Stimulated activated CD8-positive, alpha-beta memory T cell treated with anti-CD3 and anti-CD28 coated beads, Interleukin-7, amount 100 ng/mL, for 1 hour (primary cell): ENCODE measurements at places on chromosomes 12 and 14.

DNA sequence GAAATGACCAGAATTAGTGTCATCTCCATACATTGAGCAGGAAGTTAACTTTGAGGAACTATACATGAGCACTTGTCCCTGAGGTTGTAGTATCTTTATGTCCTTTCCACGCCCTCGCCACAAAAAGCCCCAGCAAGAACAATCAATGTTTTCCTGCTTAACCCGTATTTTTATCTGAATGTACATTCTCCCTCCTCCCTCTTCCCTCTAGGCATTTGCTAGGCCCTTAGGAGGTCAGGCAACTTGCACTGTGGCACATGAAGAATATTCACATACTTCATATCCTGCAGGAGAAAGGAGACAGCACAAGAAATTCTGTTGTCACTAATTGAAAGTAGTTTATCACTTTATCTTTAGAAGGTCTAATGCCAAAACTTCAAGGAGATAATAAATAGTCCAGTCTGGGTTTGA is 18.1 kb upstream of the DUSP6 start:
- no peak for DNase-seq

- DNase-seq, result peak; percentile 31
Observed at GRCh38 chr12:122227341-122227740, 1.5 kb upstream of the DIABLO start.

GRCh38 chr12:6708960-6709394 is 8.4 kb upstream of the PIANP start:
- no peak for DNase-seq

DNA sequence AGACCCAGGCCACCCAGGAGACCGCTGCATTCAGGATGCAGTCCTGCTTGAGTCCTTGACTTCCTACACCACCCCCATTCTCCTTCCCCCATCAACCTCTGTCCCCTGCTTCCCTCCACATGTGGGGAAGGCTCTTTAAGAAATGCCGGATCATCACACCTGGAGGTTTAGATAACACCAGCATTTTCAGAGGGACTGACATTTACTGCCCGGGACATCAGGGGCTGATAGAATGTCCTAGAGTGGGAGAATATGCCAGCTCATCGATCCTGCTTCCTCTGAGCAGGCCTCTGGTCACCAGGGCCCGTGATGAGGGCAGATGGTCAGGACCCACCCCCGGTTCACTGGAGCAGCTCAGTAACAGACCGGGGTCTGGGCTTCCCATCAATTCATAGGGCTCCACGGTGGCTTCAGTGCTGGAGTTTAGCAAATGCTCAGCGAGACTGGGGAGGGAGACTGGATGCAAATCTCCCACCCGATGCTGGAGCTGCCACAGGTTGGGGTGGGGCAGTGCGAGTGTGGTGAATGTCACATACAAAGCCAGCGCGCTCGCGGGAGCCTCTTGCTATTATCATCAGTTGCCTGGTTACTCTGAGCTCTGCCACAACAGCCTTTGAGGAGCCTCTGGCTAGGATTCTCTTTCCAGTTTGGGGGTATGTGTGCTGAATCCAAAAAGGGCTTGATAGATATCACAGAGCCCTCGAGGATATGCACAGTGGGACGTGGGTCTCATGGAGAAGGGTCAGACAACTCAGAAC is 111.6 kb downstream of the RBM19 start:
- no peak for DNase-seq

DNA sequence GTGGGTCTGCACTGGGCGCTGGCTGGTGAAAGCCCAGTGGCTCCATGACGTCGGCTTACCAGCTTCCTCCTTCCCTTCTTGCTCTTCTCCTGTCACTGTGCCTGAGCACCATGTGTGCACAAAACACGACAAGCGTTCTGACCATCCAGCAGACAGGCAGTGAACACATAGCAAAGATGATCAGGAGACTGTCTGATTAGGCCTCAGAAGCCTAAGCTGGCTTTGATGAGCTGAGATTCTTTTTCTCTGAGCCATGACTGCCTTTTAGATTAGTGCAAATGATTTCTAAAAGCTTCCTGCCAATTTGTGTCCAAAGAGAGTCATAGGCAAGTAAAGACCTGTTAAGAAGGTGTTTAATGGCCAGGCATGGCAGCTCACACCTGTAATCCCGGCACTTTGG is 83.1 kb downstream of the AACS start:
- DNase-seq, result no peak

DNA sequence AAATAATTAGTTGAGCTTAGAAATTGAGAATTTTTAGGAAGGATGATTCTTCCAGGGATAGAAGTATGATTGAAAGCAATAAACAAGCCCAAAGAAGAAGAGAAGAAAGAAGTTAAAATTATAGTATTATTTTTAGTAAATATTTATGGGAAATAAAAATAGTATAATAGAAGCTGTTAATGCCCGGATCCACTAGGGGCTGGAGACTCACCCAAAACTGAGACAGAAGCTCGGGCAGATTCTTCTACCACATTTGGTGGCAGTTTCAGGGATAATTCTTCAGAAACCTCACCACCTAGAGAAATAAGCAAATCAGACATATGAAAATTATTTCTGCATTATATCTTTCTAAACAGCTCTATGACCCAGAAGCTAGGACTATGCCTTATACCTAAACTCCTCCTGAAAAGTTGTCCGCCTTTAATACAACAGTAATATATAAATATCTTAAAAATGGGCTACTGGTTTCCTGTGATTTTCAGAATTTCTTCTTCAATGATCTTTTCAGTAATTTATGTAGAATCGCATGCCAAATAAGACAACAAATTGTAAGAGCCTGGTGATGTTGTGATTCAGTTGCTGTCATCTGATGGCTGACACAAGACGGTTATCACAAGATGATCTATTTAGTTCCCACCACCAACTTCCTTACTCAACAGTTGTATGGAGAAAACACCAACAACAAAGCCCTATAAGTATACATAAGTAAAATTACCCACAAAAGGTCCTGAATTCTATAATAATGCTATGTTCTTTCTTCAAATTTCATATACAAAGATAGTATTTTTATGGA is 35.6 kb downstream of the A2M start:
- DNase-seq, result no peak

DNA sequence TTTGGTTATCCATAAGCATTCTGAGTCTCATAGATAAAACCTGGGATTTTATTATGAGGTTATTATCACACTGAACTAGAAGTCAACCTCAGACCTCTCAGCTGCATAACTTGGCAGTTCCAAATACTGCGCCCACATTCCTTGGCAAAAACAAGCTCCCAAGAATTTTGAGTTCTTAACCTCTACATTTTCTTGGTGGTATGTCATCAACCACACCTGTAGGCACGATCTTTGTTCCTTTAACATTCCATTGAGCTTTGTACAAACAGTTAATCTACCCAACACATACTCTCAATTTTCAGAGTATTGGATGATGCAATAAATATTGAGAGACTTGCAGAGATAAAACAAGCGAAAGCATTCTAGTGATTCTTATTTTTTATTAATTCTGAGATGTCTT is 371.8 kb upstream of the PRICKLE1 start:
- DNase-seq, result no peak

DNA sequence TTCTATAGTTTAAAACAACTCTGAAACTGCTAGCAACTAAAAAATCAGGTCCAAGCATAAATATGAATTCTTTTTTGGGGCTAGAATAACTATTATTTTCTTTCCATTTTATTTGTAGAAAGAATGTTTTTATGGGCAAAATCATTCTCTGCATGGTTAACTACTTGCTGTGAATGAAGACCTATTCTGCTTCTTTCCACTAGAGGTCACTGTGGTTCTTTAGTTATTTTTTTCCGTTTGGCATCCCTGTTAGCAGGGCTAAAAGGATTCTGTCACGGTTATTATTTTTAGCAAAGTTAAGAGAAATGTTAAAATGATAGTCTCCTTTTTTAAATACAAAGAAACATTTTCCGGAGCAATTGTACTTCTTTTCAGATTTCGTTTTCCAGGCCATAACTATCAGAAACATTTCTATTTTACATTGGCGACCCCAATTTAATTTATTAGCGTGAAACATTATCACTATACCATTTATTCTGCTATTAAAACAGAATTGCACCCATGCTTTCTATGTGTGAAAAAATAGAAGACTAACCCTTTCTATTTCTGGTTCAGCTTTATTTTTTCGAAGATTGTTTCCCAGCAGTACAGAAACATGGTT is 404.8 kb downstream of the ATP23 start:
- DNase-seq, result no peak

GRCh38 chr12:96020314-96021003 is 14.9 kb downstream of the LTA4H start:
- no peak for DNase-seq

- DNase-seq, result no peak
Observed at GRCh38 chr12:74641694-74642093, 104.1 kb downstream of the ATXN7L3B start.

DNA sequence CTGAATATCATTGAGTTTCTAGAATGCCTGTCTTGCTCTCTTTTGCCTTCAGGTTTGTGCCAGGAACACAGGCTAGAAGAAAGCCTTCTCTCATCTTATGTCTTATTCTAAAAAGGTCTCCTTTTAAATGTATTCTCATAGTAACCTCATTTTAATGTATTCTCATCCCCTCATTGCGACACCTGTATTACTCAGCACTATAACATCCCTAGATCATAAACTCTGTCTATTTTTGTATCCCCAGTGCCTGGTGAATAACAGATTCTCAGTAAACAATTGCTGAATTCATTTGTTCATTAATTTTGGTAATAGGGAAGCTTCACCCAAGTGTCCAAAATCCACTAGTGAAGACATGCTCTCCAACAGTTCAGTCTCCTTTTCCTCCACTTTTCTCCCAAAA is 8.8 kb upstream of the LRRK2 start:
- DNase-seq, result no peak
